Activated CD4-positive, alpha-beta memory T cell treated with anti-CD3 and anti-CD28 coated beads, Interleukin-2, amount 10 ng/mL, durations not matched to agents 7 days and 5 days (primary cell): ENCODE measurements at places on chromosomes 6 and 20. TPM values are rescaled to one million over a fixed set of nuclear protein-coding genes. Genes with fewer than 3 reads are reported as not detected.
A peak's percentile ranks its signal among the peaks of the same experiment; 100 is the strongest.

DNA sequence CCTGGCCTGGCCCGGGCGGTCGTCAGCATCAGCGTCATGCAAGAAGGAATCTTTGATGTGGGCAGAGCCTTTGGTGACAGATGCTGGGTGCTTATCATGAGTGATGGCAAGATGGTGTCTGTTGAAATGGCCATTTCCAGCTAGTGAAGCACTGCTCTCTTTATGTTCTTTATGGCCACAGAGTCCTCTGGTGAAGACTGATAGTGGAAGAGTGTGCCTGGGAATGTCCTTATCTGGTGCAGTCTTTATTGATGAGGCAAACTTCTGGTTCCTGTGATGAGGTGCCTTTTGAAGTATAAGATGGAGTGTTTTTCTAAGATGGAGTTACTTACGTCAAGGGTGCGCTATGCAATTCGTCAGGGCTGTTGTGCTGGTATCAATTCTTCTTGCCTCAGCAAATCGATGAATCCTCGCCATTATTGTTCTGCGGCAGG lies 22.6 kb upstream of the CCR6 start:
- DNase-seq = no peak
- peaks cover 31% of the 10 kb centered on the region for H3K4me1 ChIP-seq
- no peak overlapping the region for H3K4me3 ChIP-seq
- no peaks in the 10 kb centered on the region for H3K36me3 ChIP-seq
- no peaks in the 10 kb centered on the region for H3K27me3 ChIP-seq

- H3K27me3 ChIP-seq = peaks cover 8% of the 10 kb centered on the region
- H3K4me3 ChIP-seq = no peak overlapping the region
- no peak for DNase-seq
- H3K36me3 ChIP-seq = peaks cover 5% of the 10 kb centered on the region
- no peak overlapping the region for H3K27ac ChIP-seq
Observed at GRCh38 chr20:8209061-8209460, 77.0 kb downstream of the PLCB1 start.

DNA sequence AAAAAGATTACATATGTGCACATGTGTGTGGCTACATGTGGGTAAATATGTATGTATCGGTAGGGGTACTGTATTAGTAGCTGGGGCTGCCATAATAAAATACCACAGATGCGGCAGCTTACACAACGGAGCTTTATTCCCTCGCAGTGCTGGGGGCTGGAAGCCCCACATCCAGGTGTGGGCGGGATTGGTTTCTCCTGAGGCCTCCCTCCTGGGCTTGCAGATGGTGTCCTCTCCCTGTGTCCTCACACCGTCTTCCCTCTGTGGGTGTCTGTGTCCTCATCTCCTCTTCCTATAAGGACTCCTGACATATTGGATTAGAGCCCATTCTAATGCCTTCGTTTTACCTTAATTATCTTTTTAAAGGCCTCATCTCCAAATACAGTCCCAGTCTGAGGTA lies 97.7 kb downstream of the LY86 start:
- H3K4me1 ChIP-seq = peaks cover 63% of the 10 kb centered on the region
- H3K27ac ChIP-seq = no peak overlapping the region
- no peaks in the 10 kb centered on the region for H3K36me3 ChIP-seq
- H3K27me3 ChIP-seq = peaks cover 33% of the 10 kb centered on the region
- H3K4me3 ChIP-seq = no peak overlapping the region

DNA sequence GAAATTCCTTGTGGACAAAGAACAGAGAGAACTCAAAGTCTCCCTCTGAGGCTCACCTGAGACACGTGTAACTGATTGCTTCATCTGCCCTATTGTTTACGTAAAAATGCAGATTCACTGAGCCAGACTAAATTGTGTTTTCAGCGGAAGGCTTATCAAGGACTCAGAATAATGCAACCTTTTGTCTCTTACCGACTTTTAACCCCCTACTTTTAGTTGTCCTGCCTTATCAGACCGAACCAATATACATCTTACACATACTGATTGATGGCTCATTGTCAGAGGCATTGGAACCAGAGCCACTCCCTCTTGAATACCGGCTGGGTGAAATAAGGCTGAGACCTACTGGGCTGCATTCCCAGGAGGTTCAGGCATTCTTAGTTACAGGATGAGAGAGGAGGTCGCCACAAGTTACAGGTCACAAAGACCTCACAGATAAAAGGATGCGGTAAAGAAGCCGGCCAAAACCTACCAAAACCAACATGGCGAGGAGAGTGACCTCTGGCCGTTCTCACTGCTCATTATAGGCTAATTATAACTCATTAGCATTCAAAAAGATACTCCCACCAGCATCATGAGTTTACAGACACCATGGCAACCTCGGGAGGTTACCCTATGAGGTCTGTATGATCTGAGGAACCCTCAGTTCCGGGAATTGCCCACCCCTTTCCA lies 95.5 kb upstream of the ZNF184 start:
- peaks cover 5% of the 10 kb centered on the region for H3K4me1 ChIP-seq
- H3K4me3 ChIP-seq = no peak overlapping the region
- DNase-seq = no peak
- H3K27me3 ChIP-seq = peaks cover 54% of the 10 kb centered on the region
- peaks cover 5% of the 10 kb centered on the region for H3K36me3 ChIP-seq
- no peak overlapping the region for H3K27ac ChIP-seq

GRCh38 chr6:4645713-4646360 lies 130.4 kb upstream of the CDYL start:
- no peaks in the 10 kb centered on the region for H3K36me3 ChIP-seq
- H3K27ac ChIP-seq = no peak overlapping the region
- H3K27me3 ChIP-seq = peaks cover 30% of the 10 kb centered on the region
- H3K4me3 ChIP-seq = no peak overlapping the region

DNA sequence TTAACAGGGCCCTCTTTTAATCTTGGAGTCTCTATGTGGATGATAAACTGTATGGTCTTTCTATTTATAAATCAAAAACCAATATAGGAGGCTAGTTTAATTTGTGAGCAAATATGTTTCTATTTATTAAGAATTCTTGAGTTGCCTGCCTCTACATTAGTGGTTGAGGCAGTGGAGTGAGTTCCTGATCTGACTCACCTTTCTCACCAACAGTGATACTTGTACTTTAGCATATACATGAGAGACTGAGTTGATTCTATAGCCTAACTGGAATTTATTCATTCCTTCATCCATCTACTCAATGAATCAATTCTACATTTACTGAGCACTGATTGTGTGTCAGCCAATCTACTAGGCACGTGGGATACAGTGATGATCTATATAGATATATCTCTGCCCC lies 126.9 kb downstream of the TRMT11 start:
- H3K4me3 ChIP-seq = no peak overlapping the region
- H3K27ac ChIP-seq = no peak overlapping the region
- DNase-seq = no peak
- H3K27me3 ChIP-seq = no peaks in the 10 kb centered on the region
- H3K4me1 ChIP-seq = no peaks in the 10 kb centered on the region

GRCh38 chr6:7144872-7145584 lies 37.3 kb downstream of the RREB1 start:
- H3K4me1 ChIP-seq = peaks cover 48% of the 10 kb centered on the region
- H3K4me3 ChIP-seq = no peak overlapping the region
- no peak overlapping the region for H3K27ac ChIP-seq
- peaks cover 3% of the 10 kb centered on the region for H3K36me3 ChIP-seq
- no peaks in the 10 kb centered on the region for H3K27me3 ChIP-seq
- DNase-seq = no peak

- DNase-seq = no peak
- H3K27me3 ChIP-seq = no peaks in the 10 kb centered on the region
- H3K36me3 ChIP-seq = no peaks in the 10 kb centered on the region
- H3K27ac ChIP-seq = no peak overlapping the region
Observed at GRCh38 chr6:82958551-82958950, 107.1 kb downstream of the UBE3D start.

- H3K4me1 ChIP-seq = no peaks in the 10 kb centered on the region
- no peak for DNase-seq
- no peaks in the 10 kb centered on the region for H3K27me3 ChIP-seq
- H3K4me3 ChIP-seq = no peak overlapping the region
Observed at GRCh38 chr6:43444582-43444981, 10.8 kb downstream of the DLK2 start.

- peaks cover 53% of the 10 kb centered on the region for H3K36me3 ChIP-seq
- DNase-seq = peak; percentile 50
- peak overlapping the region; percentile 12 for H3K27ac ChIP-seq
- H3K4me3 ChIP-seq = no peak overlapping the region
- no peaks in the 10 kb centered on the region for H3K27me3 ChIP-seq
Observed at GRCh38 chr6:127855542-127856159, 45.2 kb downstream of the THEMIS start.

DNA sequence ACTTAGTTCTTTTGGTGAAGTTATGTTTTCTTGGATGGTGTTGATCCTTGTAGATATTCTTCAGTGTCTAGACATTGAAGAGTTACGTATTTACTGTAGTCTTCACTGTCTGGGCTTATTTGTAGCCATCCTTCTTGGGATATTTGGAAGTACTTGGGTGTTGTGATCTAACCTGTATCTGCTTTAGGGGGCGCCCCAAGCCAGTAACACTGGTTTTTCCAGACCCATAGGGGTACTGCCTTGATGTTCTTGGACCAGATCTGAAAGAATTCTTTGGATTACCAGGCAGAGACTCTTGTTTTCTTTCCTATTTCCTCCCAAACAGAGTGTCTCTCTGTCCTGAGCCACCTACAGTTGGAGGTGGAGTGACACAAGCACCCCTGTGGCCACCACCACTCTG lies 309.1 kb upstream of the IMPG1 start:
- no peaks in the 10 kb centered on the region for H3K36me3 ChIP-seq
- DNase-seq = no peak
- H3K27ac ChIP-seq = no peak overlapping the region

DNA sequence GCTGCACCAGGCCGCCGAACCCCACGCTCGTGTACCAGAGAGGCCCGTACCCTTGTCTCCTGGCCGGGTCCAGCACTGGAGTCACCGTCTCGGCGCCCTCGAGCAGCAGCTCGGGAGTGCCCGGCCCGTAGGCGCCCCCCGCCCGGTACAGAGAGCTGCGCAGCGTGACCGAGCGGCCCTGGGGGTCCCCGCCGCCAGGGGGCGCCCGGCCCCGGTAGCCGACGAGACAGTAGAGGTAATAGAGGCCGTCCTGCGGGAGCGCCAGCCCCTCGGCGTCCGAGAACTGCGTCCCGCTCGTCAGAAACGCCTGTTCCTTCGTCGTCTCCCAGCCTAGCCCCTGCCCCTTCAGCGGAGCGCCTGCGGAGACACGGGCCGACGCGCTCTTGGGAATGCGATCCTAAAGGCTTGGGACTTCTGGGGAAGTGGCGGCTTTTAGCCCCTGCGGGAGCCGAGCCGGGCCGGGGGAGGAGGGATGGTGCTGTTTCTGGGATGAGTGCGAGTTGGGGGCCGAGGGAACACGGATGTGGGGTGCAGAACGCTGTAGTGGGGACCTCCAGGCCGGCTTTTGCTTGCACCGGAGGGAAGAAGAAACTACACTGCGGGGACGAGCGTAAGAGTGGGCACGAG lies 1.3 kb downstream of the LTB start:
- peaks cover 58% of the 10 kb centered on the region for H3K4me1 ChIP-seq
- peak overlapping the region; percentile 94 for H3K27ac ChIP-seq
- peak; percentile 89 for DNase-seq
- H3K4me3 ChIP-seq = peak overlapping the region; percentile 91
- peaks cover 77% of the 10 kb centered on the region for H3K36me3 ChIP-seq

GRCh38 chr20:3714092-3714491 lies 1.7 kb upstream of the SIGLEC1 start:
- H3K36me3 ChIP-seq = no peaks in the 10 kb centered on the region
- no peak overlapping the region for H3K4me3 ChIP-seq
- H3K4me1 ChIP-seq = peaks cover 15% of the 10 kb centered on the region

DNA sequence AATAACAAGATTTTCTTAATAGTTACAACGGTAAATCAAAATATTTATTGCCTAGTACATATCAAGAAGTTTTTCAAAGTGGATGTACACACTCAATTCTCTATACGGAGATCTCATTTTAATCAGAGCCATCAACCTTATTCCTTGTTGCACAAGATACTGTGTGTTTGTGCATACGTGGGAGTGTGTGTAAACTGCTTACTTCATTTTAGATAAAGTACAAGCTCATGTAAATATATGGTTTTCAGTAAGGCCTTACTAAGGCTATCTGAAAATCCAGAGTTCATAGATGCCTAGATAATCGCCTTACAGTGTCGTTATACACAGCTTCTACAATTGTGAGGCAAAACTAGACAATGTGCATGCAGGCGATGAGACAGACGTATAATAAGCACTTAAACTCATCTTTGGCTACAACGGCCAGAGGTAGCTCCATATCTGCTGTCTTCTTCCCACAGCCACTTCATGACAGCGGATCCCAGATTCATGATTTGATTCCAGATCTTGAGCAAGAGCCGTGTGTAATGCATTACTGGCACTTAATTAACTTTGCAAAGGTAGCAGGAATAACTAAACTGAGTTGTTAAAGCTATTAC lies 2.5 kb downstream of the PERP start:
- peaks cover 33% of the 10 kb centered on the region for H3K4me1 ChIP-seq
- H3K4me3 ChIP-seq = no peak overlapping the region
- peaks cover 2% of the 10 kb centered on the region for H3K36me3 ChIP-seq
- H3K27me3 ChIP-seq = peaks cover 7% of the 10 kb centered on the region
- no peak for DNase-seq
- H3K27ac ChIP-seq = no peak overlapping the region

GRCh38 chr20:63177785-63178445 lies 38.0 kb downstream of the YTHDF1 start:
- peaks cover 3% of the 10 kb centered on the region for H3K36me3 ChIP-seq
- DNase-seq = no peak
- peaks cover 42% of the 10 kb centered on the region for H3K27me3 ChIP-seq
- peaks cover 7% of the 10 kb centered on the region for H3K4me1 ChIP-seq
- no peak overlapping the region for H3K4me3 ChIP-seq

DNA sequence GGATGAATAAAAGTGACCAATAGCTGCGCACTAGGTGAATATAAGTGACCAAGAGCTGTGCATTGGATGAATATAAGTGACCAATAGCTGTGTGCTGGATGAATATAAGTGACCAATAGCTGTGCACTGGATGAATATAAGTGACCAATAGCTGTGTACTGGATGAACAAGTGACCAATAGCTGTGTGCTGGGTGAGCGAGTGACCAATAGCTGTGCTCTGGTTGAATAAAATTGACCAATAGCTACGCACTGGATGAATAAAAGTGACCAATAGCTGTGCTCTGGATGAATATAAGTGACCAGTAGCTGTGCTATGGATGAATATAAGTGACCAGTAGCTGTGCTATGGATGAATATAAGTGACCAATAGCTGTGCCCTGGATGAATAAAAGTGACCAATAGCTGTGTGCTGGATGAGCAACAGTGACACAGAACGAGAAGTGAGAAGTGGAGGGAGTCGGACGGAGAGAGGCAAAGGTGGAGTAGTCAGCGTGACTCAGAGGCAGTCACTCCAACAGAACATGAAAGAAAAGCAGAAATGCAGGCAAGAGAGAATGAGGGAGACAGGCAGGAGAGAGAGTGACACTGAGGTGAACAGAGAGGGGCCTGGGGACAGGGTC lies 38.5 kb downstream of the RBM38 start:
- DNase-seq = no peak
- H3K4me3 ChIP-seq = no peak overlapping the region
- H3K27me3 ChIP-seq = no peaks in the 10 kb centered on the region
- H3K36me3 ChIP-seq = peaks cover 6% of the 10 kb centered on the region

The CST2 gene
- not detected for total RNA-seq

The SOX18 gene
- total RNA-seq = 0.25 TPM

The RAD21L1 gene
- not detected for total RNA-seq

The GTPBP2 gene
- 107 TPM for total RNA-seq

The CST5 gene
- total RNA-seq = not detected
